ENCODE measurements at places on chromosomes 3 and 15.
A peak's percentile ranks its signal among the peaks of the same experiment; 100 is the strongest.

- peak; percentile 88 for DNase-seq
Observed at GRCh38 chr15:101277038-101277822, at the start of gene SELENOS. SELENOS (minus strand) TSS chr15:101277485; CDS start chr15:101277417, 68 bp downstream.

GRCh38 chr3:11543948-11544387 is 99.7 kb downstream of the VGLL4 start:
- no peak for DNase-seq

DNA sequence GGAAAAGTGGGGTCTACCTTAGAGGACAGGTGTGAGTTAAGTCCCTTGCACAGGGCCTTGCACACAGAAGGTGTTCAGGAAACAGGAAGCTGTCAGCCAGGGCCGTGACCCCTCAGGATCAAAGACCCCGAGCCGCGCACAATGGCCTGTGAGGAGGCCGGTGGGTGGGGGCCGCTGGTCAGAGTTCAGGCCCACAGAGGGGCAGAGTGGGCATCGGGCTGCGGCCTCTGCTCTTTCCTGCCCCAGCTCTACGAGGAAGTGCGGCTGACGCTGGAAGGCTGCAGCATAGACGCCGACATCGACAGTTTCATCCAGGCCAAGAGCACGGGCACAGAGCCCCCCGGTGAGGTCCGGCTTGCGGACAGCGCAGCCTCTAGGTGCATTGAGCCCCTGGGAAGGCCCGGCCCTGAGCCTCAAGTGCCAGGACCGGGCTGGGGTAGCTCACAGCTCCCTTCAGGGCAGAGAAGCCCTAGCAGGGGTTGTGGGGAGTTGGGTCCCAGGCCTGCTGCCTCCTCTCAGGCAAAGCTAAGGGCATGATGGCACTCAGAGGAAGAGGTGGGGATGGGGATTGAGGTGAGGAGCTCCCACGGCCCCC is 37.2 kb downstream of the PSTPIP1 start:
- no peak for DNase-seq

GRCh38 chr3:46059432-46059831 is 32.1 kb upstream of the XCR1 start:
- no peak for DNase-seq

- DNase-seq: peak; percentile 36
Observed at GRCh38 chr15:94312946-94313345, 81.6 kb downstream of the MCTP2 start.

GRCh38 chr3:129777806-129778205 is 115.7 kb downstream of the TMCC1 start:
- DNase-seq: peak; percentile 41

DNA sequence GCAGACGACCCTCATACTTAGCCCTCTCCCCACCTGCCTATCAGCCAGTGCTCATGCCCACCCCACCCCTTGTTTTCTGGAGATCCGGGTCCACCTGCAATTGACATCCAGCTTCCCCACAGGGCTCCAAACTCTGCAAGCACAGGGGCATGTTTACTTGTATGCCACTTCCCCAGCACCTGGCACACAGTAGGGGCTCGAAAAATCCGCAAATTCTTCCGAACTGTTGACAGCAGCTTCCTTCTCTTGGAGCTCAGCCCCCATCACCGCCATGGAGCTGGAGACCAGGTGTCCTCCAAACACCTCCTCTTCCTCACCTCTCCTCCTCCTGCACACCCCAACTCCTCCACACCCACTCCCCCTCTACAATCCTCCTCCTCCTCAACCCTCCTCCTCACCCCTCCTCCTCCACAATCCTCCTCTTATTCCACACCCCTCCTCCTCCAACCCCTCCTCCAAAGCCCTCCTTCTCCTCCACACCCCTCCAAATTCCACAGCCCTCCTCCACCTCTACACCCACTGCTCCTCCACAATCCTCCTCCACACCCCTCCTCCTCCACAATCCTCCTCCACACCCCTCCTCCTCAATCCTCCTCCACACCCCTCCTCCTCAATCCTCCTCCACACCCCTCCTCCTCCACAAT is 70.4 kb upstream of the BLM start:
- no peak for DNase-seq

- DNase-seq: peak; percentile 20
Observed at GRCh38 chr3:171606151-171606751, 146.0 kb upstream of the TNIK start.

GRCh38 chr3:182455011-182455410 is 338.3 kb upstream of the ATP11B start:
- DNase-seq: no peak

- DNase-seq: no peak
Observed at GRCh38 chr15:31157644-31158069, 56.1 kb upstream of the TRPM1 start.

GRCh38 chr3:194446754-194447153 is 40.0 kb downstream of the ATP13A3 start:
- no peak for DNase-seq

- peak; percentile 24 for DNase-seq
Observed at GRCh38 chr3:7309641-7310102, 448.8 kb downstream of the GRM7 start.

DNA sequence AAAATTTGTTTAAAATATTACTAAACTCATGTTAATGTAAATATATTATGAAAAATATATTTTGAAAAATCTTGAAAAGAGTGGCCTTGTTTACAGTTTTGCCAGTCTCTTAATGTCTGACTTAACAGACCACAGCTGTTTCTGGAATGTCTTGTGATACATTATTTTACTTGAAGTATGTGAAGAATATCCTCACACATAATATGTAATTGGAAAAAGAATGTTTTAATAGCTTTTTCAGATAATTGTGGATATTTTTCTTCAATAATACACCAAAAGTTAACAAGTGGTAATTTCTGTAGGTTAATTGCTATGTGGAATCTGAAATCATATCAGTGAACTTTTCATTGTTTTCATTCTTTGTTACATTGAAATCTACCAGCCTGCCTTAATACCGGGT is 101.3 kb downstream of the UBE2E2 start:
- DNase-seq: peak; percentile 86

DNA sequence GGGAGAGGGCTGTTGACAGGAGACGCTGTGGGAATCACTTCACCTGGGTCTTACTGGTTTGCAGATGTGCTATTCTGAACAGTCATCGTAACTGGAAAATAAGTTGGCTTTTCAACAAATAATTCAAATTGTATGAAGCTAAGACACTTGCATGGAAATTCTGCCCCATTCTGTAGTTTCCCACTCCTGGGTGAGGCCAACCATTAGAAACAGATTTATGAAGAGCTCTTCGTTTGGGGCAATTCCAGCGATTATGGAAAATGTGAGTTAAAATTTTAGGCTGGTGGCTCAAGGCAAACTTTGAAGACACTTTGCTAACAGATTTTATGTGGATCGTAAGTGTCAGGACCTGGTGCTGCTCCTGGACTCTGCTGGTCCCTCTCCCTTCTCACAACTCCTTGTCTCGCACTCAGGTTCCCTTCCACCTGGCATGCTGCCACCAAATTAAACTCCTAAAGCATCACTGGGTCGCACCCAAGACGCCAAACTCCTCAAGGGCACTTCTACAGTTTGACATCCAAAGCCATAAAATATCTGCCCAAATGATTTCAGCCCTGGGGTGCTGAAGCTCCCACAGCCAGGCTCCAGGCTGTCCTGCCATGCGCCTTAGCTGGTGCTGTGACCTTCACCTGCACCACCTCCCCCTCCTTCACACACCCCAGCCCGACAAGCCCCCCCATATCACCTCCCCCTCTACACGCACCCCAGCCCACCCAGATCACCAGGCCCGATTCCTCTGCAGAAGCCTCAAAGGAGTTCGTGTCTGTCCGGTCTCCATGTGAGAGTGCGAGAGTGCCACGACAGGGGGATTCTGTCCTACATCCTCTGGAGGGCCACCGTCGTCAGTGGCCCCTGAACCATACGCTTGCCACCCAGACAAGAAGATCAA is 138.4 kb downstream of the NSMCE3 start:
- no peak for DNase-seq

- DNase-seq: no peak
Observed at GRCh38 chr3:90180096-90180495, 1072.7 kb downstream of the EPHA3 start.

DNA sequence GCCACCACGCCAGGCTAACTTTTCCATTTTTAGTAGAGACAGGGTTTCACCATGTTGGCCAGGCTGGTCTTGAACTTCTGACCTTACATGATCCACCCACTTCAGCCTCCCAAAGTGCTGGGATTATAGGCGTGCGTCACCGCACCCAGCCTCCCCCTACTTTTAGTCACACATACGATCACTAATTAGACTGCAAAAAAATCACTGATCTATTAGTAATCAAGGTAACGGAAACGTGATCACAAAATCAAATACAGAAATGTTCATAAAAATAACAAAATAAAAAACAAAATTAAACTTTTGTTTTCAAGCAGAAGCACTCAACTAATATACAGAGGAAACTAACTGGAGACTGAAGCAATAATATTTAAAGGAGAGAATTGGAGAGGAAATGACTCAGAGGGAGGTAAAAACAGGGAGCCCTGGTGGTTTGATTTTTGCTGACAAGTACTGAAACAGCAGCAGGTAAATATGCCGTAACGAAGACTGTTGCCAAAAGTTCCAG is 4.6 kb downstream of the WDR53 start:
- no peak for DNase-seq

- no peak for DNase-seq
Observed at GRCh38 chr3:109152320-109152719, 15.8 kb downstream of the C3orf85 start.

DNA sequence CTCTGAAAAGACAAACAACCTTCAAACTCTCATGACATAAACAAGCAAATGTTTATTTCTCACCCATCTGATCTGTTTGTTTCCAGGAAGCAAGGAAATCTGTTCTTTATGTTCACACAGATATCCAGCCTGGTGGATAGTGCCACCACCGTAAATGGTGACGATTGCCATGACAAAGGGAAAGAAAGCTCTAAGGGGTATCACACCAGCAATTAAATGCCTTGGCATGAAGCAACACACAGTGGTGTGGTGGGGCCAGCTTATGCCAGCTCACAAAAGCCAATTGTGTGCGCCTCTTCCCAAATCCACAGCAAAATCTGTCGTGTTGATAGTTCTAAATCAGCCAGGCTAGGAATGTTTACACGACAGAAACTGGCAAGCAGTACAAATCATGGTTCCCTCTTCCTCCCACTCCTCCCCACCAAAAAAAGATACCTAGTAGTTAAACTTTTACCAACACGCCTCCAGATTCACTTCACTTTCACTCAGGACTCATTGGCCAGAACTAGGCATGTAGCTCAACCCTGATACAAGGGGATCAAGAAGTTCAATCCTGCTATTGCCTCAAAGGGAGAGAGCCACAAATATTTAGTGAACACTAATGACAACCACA is 189.2 kb upstream of the SLCO3A1 start:
- DNase-seq: no peak

GRCh38 chr3:133973249-133973980 is 56.3 kb downstream of the SLCO2A1 start:
- peak; percentile 60 for DNase-seq

GRCh38 chr3:190101320-190102011 is 19.2 kb downstream of the P3H2 start:
- DNase-seq: peak; percentile 73

- peak; percentile 88 for DNase-seq
Observed at GRCh38 chr15:98121536-98121935, 161.0 kb downstream of the ARRDC4 start.

GRCh38 chr3:130857336-130858026 is 36.4 kb upstream of the ATP2C1 start:
- DNase-seq: no peak

- DNase-seq: peak; percentile 83
Observed at GRCh38 chr3:11556851-11557644, 86.7 kb downstream of the VGLL4 start.

GRCh38 chr15:98382139-98382538 is 266.2 kb upstream of the IGF1R start:
- no peak for DNase-seq

DNA sequence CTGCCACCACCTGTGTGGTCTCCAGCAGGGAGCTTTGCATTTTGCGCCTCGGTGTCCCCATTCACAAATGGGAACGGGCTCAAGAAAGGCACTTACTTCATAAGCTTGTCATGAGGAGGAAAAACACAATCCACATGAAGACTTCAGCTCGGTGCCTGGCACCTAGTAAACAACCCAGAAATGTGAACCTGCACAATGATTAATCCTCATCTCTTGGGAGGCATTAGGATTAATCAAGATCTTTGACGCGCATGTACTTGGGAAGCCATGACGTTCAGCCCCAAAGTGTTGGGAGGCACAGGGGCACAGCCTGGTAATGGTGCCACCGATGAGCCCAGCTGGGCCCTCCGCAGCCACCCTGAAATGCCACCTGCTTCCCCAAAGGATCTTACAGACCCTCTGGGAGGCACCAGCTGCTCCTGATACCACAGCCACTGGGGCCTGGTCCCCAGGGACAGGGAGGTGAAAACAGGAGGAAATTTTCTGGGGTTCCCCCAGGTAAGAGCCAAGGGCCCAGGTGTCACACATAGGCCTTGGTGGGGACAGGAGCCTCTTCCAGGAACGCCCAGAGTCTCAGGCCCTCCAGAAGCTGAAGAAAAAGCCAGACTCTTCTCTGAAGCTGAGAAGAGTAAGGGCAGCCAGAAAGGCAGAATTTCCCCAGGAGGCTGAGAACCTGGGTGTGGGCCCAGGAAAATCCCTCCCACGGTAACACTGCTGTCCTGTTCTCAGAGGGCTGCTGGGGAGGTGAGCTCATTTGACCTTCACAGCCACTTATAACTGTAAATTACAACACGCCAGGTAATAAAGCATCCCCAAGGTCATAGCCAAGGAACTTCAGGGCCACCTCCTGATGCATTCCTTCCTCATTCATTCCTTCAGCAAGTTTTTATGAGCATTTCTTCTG is 507.5 kb downstream of the SHQ1 start:
- no peak for DNase-seq

DNA sequence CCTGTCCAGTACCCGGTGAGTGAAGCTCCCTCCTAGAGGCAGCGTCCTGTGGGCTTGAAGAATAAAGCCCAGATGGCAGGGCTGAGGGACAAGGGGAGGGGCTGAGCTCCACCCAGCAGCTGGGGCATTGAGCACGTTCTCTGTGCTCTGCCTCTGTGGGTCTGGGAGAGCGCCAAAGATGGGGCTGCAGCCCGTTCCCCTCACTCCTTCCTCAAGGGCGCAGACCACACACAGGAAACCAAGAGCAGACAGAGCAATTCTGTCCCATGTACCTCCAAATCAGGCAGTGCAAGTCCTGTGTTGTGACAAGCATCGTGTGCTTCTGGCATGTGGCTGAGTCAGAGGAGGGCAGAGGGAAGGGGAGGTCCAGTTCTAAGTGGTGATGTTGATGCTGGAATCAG is 15.7 kb upstream of the KIF23 start:
- peak; percentile 44 for DNase-seq

GRCh38 chr15:77186594-77187011 is 115.7 kb upstream of the TSPAN3 start:
- DNase-seq: peak; percentile 35

- DNase-seq: peak; percentile 42
Observed at GRCh38 chr3:33544126-33544525, 103.9 kb upstream of the UBP1 start.

DNA sequence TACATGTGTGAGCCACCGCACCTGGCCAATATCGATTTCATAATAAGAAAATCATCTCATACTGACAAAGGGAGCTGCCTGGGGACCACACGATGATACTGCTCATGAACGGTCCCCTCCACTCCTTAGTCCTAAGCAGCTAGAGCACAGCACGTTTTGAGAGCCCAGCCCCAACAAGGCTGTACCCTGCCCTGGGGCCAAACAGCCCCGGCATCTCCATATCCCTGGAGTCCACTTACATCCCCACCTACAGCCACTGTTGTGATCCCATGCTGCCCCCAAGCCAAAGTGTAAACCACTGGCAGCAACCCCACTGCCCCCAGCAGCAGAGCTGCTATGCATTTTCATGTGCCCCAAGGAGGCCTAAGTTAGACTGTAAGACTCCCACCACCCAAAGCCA is 52.8 kb downstream of the ADAM10 start:
- no peak for DNase-seq

All from AG10803 (cell line).